Naive thymus-derived CD8-positive, alpha-beta T cell (primary cell): ENCODE measurements at places on chromosomes 3 and 15. TPM values are rescaled to one million over a fixed set of nuclear protein-coding genes. Genes with fewer than 3 reads are reported as not detected.

The LEKR1 gene
- 0.33 TPM for polyA plus RNA-seq

The SGO1 gene
- polyA plus RNA-seq = 0.49 TPM

The FAM3D gene
- not detected for polyA plus RNA-seq

The CHMP2B gene
- polyA plus RNA-seq = 48.6 TPM

The PPP1R14D gene
- not detected for polyA plus RNA-seq

The ANKRD34C gene
- not detected for polyA plus RNA-seq

The SNAPC5 gene
- 76.0 TPM for polyA plus RNA-seq

The PAK6 gene
- 1.1 TPM for polyA plus RNA-seq

The RRP9 gene
- polyA plus RNA-seq = 29.6 TPM

The TRAIP gene
- polyA plus RNA-seq = 1.7 TPM

The CPN2 gene
- polyA plus RNA-seq = not detected

The HYAL1 gene
- polyA plus RNA-seq = not detected

The STRA6 gene
- polyA plus RNA-seq = not detected

The CELSR3 gene
- 0.60 TPM for polyA plus RNA-seq

The CAMKV gene
- not detected for polyA plus RNA-seq

The SOX14 gene
- polyA plus RNA-seq = not detected

The SAMMSON gene
- polyA plus RNA-seq = not detected

The RNU5B-1 gene
- not detected for polyA plus RNA-seq

The SLC4A7 gene
- 13.1 TPM for polyA plus RNA-seq

The FBN1 gene
- polyA plus RNA-seq = not detected

The GOLGA6A gene
- not detected for polyA plus RNA-seq

The C3orf22 gene
- polyA plus RNA-seq = not detected

The GOLGA6L7 gene
- polyA plus RNA-seq = not detected

The SLC12A6 gene
- 7.3 TPM for polyA plus RNA-seq

The GPR149 gene
- not detected for polyA plus RNA-seq

The AQP9 gene
- polyA plus RNA-seq = 0.09 TPM

The PLA2G4D gene
- polyA plus RNA-seq = not detected

The HIGD2B gene
- not detected for polyA plus RNA-seq

The EPHA3 gene
- not detected for polyA plus RNA-seq

The KBTBD13 gene
- not detected for polyA plus RNA-seq

The CFAP20DC gene
- polyA plus RNA-seq = 0.20 TPM

The TRIM69 gene
- 31.6 TPM for polyA plus RNA-seq

The RBPMS2 gene
- not detected for polyA plus RNA-seq

The FEZF2 gene
- polyA plus RNA-seq = not detected

The UBL7 gene
- 151 TPM for polyA plus RNA-seq

The SLC12A8 gene
- not detected for polyA plus RNA-seq

The GPR160 gene
- polyA plus RNA-seq = 12.5 TPM

The PP2D1 gene
- polyA plus RNA-seq = 0.33 TPM

The UTS2B gene
- not detected for polyA plus RNA-seq

The PDCD10 gene
- 62.1 TPM for polyA plus RNA-seq

The SUSD5 gene
- not detected for polyA plus RNA-seq

The NSUN3 gene
- polyA plus RNA-seq = 10.9 TPM

The CILP gene
- not detected for polyA plus RNA-seq

The AGTR1 gene
- not detected for polyA plus RNA-seq

The COL7A1 gene
- 0.27 TPM for polyA plus RNA-seq

The ZNF385D gene
- polyA plus RNA-seq = not detected

The CFAP92 gene
- 0.23 TPM for polyA plus RNA-seq

The PLA2G4E gene
- polyA plus RNA-seq = not detected

The PIGZ gene
- polyA plus RNA-seq = not detected

The PEX5L gene
- 0.03 TPM for polyA plus RNA-seq

The GAP43 gene
- polyA plus RNA-seq = not detected

The ARNT2 gene
- polyA plus RNA-seq = not detected

The C2CD4B gene
- polyA plus RNA-seq = not detected

The TIMMDC1 gene
- 89.7 TPM for polyA plus RNA-seq

The CLK3 gene
- polyA plus RNA-seq = 92.8 TPM
